Dermis blood vessel endothelial cell (primary cell): ENCODE measurements at places on chromosomes 16 and 17. TPM values are rescaled to one million over a fixed set of nuclear protein-coding genes. Genes with fewer than 3 reads are reported as not detected.
A peak's percentile ranks its signal among the peaks of the same experiment; 100 is the strongest.

DNA sequence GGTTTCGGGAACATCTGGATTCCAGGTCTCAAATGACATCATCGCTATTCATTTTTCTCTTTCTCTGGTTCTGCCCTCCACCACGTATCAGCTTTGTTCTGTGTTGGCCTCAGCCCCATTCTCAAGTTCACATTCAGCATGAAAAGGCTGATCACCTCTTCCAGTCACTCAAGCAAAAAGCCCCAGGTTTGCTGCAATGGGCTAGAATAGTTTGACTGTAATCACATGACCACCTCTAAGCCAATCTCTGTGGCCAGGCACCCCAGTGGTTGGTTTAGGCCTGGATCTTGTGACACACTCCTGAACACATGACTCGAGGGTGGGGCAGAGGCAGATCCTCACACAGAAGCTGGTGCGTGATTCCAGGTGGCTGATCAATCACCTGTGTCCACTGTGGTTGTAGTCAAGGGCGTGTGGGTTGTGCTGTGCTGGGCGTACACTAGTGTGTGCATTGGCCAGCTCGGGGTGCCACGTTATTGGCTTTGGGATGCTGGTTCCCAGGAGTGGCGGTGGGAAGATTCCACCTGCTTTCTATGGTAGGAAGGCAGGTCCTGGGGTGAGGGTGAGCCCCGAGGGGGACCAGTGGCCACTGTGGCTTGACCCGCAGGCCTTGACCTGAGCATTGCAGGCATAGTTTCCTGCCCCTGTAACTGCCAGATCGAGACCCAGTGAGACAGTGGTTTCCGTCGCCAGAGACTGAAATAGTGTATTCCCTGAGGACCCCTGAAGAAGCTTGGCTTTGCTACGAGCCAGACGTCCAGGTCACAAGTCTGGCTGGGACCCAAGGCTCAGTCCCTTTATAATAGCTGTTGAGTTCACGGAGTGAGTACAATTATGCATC lies 12.0 kb downstream of the EEF2K start:
- DNase-seq, result no peak

- DNase-seq, result no peak
Observed at GRCh38 chr17:78120537-78120936, 8.0 kb downstream of the TMC6 start.

GRCh38 chr17:36937959-36938565 lies 787 bp downstream of the LHX1 start:
- DNase-seq, result peak; percentile 48

Gene GPR142
- 0.09 and 0.68 TPM in 2 replicates for total RNA-seq

- DNase-seq, result no peak
Observed at GRCh38 chr16:66894055-66894454, 13.7 kb downstream of the PDP2 start.

- no peak for DNase-seq
Observed at GRCh38 chr17:9937901-9938300, 32.8 kb upstream of the RCVRN start.

Gene C16orf95
- total RNA-seq, result 2.9 and 4.3 TPM in 2 replicates

- DNase-seq, result no peak
Observed at GRCh38 chr16:1090620-1091587, 5.1 kb downstream of the C1QTNF8 start.

Gene C17orf78
- total RNA-seq, result not detected in 2 replicates

DNA sequence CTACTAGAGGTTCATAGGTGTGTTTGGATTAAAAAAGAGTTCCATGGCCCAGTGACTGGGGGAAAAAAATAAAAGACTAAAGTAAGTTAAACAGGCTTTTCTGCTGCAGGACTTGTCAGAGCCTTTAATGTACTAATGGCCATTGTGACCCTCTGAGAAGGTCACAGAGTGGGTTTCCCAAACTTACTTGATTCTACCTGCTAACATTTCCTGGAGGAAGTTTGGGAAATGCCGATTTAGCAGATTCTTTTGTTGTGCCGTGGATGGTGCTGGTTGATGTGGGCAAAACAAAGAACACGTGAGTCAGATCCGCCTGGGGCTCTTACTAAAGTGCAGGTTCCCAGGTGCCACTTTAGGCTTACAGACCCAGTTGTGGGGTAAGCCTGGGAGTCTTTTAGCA lies 13.6 kb upstream of the STH start:
- DNase-seq, result peak; percentile 38

Gene ST6GALNAC1
- total RNA-seq, result not detected in 2 replicates

DNA sequence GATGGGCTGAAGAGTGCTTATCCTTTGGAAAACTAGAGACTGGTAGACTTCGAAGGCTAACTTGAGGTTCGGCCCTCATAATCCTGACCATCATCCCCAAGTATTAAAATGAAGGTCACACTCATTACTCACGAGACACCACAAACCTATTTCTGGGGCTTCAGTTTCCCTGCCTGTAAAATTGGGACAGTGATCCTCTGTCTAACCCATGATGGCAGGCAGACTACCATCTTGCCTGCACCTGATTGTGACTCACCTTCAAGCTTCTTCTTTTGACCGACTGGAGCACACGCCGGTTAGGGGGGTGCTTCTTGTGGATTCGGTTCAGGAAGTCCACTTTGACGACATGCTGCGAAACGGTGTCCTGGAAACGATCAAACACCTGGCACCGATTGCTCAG lies 14.2 kb upstream of the DHRS13 start:
- DNase-seq, result no peak
